ENCODE measurements at places on chromosomes 7 and 10. TPM values are rescaled to one million over a fixed set of nuclear protein-coding genes. Genes with fewer than 3 reads are reported as not detected.
A peak's percentile ranks its signal among the peaks of the same experiment; 100 is the strongest.

Gene TMEM273
- polyA plus RNA-seq = 7.7 TPM

Gene CPA2
- 0.30 TPM for polyA plus RNA-seq

DNA sequence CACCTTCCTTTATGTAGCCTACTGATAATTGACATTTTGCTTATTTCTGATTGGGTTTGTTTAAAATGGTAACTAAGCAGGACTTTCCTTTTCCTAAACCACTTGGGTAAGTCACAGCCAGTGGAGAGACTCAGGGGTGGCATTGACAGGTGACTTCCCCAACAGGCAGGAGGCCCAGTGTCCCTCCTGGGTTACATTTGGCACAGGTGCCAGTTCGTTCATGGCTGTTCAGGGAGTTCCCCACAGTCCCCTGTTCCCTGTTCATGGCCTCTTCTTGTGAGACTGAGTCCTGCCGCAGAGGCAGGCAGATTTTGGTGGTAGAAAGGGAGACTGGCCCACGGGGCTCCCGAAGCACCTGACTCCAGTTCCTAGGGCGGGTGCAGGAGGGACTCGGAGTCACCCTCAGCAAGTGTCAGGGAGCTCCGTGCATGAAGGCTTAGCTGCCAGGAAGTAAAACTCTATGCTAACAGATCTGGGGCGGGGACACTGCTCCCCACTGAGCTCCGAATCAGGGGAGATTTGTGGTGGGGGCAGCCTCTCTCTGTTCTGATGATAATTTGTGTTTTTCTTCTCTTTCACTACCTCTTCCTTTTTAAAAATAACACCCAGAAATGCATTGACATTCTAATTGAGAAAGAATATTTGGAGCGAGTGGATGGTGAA is 84.1 kb downstream of the EZH2 start:
- H3K4me1 ChIP-seq = peaks cover 6% of the 10 kb centered on the region
- H3K36me3 ChIP-seq = peaks cover 5% of the 10 kb centered on the region
- DNase-seq = no peak
- H3K27ac ChIP-seq = peak overlapping the region; percentile 30
- H3K4me3 ChIP-seq = no peak overlapping the region

- H3K27ac ChIP-seq = no peak overlapping the region
- no peaks in the 10 kb centered on the region for H3K4me1 ChIP-seq
- H3K4me3 ChIP-seq = no peak overlapping the region
- H3K27me3 ChIP-seq = no peaks in the 10 kb centered on the region
- no peaks in the 10 kb centered on the region for H3K36me3 ChIP-seq
Measured at GRCh38 chr7:96449094-96449493, 127.2 kb upstream of the SLC25A13 start.

- no peaks in the 10 kb centered on the region for H3K27me3 ChIP-seq
- no peaks in the 10 kb centered on the region for H3K36me3 ChIP-seq
- no peak overlapping the region for H3K4me3 ChIP-seq
- peak overlapping the region; percentile 62 for H3K27ac ChIP-seq
- H3K4me1 ChIP-seq = peaks cover 16% of the 10 kb centered on the region
- no peak for DNase-seq
Measured at GRCh38 chr7:154425271-154425670, 373.1 kb downstream of the DPP6 start.

Gene SLC13A1
- not detected for polyA plus RNA-seq

- H3K36me3 ChIP-seq = no peaks in the 10 kb centered on the region
- no peak overlapping the region for H3K27ac ChIP-seq
- no peaks in the 10 kb centered on the region for H3K4me1 ChIP-seq
- H3K4me3 ChIP-seq = no peak overlapping the region
- no peaks in the 10 kb centered on the region for H3K27me3 ChIP-seq
- DNase-seq = no peak
Measured at GRCh38 chr10:56880606-56881005, 519.5 kb upstream of the ZWINT start.

Data from psoas muscle (tissue), 8 donors.